GM19239 (cell line): ENCODE measurements at places on chromosomes 5 and 9.

- no peak for DNase-seq
These were observed 2.4 kb upstream of the SNX2 start for GRCh38 chr5:122772446-122772845.

GRCh38 chr9:11701706-11702105, 991.5 kb upstream of the TYRP1 start:
- no peak for DNase-seq

DNA sequence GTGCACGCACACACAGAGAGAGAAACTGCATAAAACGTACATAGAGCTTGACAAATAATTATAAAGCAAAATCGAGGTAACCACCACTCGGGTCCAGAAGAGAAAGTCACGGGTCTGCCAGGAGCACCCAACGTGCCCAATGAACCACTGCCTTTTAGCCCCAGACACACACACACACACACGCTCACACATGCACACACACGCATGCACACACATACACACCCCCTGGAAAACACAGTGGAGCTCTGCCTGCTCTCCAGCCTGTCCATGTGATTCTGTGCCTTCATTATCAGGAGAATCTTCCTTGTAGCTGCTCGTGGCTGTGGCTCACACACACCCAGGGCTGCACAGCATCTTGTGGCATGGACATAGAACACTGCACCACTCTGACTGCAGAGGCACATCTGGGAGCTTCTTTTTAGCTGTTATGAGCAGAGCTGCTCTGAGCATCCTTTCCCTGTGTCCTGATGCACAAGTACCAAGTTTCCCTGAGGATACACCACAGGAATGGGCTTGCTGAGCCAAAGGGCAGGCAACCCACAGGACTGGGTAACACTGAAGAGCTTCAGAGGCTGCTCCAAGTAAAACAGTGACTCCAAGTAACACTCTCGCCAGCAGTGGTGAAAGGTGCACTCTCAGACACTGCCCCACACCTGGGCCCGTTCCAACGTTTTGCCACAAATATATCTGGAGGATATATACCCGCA, 58.9 kb downstream of the CAMSAP1 start:
- no peak for DNase-seq

DNA sequence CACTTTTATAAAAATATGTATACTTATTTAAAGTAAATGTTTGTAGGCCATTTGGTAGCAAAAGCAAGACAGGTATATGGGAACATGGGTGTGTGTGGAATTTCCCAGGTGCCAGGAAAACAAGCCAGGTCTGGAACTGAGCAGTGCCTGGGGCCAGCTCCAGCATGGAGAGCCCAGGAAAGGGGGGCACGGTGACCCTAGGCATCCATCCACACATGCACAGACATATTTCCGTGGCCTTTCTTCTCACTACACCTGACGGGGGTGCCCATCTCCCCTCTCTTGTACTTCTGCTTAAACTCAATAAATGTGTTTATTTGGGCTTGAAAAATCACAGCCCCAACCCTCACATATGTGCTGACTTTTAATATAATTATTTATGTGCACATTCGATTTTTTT, 31.2 kb upstream of the CXCL14 start:
- DNase-seq, result no peak

DNA sequence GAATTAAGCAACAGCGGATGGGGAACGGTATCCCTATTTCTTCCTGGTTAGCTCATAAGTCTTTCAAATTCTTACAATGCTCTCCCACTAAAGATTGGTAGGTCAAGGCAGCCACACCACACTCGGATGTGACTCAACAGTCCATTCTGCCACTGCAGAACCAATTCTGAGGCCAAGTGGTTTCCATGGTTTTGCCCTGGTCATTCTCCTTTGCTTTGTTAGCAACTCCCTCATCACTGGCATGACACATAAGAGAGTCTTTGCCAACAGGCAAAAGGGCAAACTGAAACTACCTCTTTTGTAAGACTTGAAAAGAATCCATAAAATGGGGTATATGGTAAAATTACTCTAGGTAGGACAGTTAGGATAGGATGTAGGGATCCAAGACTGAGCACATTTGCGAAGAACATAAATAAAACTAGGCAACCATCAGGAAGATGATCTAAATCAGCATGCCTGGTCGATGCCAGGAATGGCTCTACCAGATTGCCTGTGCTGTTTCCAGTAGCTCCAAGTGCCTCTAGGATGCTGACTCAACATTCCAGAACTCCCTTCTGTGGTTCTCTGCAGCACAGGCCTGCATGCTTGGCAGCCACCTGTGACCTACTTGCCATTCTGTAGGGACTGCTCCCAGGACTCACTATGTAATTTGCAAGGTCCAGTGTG, 105.4 kb downstream of the DCP2 start:
- no peak for DNase-seq

DNA sequence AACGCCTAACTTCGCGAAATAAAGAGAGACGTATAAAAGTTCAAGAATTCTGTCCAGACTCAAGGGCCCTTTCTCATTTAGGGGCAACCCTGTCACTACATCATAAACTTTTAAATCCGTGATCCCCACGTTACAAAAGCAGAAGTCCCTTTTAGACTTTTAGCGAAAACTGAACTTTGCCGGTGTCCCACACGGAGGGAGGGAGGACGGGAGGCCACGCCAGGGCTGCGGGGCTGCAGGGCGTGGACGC, 515 bp upstream of the F2R start:
- no peak for DNase-seq

- no peak for DNase-seq
These were observed 54.5 kb upstream of the FST start for GRCh38 chr5:53425687-53426511.

GRCh38 chr5:131279204-131279603, 15.4 kb downstream of the CDC42SE2 start:
- DNase-seq, result no peak

DNA sequence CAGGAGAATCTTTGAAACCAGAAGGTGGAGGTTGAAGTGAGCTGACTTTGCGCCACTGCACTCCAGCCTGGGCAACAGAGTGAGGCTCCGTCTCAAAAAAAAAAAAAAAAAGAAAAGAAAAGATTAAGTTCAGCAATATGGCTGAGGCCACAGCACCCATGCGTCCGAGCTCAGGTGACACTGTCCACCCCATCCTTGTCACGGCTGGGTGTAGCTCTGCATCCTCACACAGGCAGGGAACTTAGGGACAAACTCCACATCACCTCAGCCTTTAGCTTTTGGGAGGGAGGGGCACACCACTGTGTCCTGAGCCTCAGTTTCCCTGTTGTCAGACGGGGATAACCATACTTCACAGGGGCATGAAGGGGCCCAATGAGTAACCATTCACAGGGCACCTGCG, 15.5 kb downstream of the FGD3 start:
- no peak for DNase-seq

DNA sequence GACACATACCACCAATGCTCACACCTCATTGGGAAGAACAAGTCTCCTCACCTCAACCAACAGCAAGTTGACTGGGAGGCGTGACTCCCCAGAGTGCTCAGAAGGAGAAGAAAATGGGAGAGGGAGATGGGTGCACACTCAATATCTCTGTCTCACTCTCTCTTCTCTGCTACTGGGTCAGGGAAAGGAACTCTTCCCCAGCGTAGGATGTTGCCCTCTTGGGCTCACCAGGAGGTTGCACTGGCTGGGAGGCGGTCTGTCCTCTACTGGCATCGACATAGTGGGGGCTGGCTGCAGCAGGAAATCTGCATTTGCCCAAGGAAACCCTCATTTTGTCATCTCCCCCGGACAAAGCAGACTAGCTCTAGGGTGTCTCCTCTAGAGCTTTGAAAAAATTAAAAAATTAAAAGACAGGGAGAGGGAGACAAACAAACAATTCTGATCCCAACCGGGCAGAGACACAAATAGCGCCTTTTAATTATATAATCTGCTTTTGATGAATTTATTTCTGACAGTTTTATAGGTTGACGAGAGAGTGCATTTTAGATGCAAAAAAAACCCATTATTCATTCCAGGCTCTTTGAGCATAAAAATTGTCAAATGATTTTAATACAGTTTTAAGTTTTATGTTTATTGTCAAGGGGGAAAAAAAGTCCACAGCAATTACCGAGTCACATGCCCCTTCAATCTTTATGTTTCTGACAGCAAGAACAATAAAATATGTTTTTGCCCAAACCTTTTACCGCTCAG, 179.3 kb upstream of the MVB12B start:
- DNase-seq, result no peak
